ENCODE measurements at places on chromosomes 2 and 18.

- DNase-seq = no peak
Observed at GRCh38 chr2:130359466-130359865, 3.6 kb downstream of the PTPN18 start.

GRCh38 chr2:130850788-130851623 lies 14.3 kb downstream of the ARHGEF4 start:
- no peak for DNase-seq

DNA sequence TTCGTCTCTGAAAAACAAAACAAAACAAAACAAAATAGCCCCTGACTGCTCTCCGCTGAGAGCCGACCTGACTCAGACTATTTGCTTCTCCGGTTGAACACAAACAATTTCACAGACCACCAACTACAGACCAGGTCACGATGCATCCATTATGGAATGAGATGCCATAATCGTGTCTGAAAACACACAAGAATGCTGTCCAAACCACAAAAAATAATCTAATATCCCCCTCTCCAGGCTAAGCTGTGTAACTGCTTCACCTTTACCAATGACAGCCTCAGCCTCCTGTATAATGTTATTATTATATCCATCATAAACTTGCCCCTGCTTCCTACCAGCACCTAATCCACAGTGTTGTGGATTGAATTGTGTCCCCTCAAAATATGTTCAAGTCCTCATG lies 114.7 kb downstream of the DNAH6 start:
- DNase-seq = no peak

- peak; percentile 63 for DNase-seq
Observed at GRCh38 chr2:62114564-62114963, 81.4 kb upstream of the B3GNT2 start.

DNA sequence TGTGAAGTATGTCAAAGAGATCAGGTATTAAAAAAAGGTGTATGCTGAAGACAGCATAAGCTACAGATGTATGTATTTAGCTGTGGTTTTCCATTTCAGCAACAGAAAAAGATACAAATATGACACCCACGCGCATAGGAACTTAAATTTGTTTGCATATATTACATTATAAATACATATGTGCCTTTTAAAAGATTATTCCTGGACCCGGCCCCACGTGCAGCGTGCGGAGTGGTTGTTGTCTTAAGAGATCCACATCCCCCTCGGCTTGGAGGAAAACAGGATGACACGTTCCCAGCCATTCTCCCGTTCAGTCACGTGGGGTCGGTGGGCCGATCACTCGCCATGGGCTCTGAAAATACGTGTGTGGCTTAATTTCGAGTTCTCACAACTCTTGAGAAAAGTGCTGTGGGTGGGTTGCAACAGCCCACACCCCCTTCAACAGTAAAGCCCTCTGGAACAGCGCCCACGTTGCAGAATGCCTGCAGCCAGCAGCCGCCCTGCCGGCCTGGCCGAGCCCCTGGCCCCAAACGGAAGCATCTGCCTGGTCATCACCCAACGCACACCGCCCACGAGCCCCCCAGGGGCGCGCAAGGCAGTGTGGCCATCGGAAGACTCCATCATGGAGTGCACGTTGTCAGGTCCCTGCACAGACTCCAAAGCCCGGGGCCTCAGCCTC lies 18.6 kb upstream of the KCNG2 start:
- DNase-seq = peak; percentile 26

- no peak for DNase-seq
Observed at GRCh38 chr2:78407960-78408794, 617.3 kb upstream of the REG3G start.

- DNase-seq = no peak
Observed at GRCh38 chr2:27729198-27729597, 42.3 kb upstream of the MRPL33 start.

DNA sequence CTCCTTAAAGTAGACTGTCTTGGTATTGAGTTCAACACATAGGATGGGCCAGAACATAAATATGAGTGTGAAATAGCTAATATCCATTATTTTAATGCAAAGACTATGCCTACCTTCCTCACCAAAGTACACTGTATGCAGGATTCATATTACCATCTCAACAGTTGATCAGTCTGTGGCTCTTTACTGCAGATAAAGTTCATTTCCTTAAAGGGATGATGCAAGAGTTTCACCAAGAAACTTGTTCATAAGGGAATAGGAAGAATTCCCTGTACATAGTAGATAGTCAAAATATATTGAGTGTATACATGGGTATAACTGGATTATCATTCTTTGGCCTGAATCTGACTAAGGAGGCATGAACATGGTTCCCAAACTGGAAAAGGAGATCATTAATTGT lies 35.0 kb downstream of the MARS2 start:
- DNase-seq = no peak

- DNase-seq = no peak
Observed at GRCh38 chr18:74773171-74773624, 175.5 kb downstream of the ZNF407 start.

DNA sequence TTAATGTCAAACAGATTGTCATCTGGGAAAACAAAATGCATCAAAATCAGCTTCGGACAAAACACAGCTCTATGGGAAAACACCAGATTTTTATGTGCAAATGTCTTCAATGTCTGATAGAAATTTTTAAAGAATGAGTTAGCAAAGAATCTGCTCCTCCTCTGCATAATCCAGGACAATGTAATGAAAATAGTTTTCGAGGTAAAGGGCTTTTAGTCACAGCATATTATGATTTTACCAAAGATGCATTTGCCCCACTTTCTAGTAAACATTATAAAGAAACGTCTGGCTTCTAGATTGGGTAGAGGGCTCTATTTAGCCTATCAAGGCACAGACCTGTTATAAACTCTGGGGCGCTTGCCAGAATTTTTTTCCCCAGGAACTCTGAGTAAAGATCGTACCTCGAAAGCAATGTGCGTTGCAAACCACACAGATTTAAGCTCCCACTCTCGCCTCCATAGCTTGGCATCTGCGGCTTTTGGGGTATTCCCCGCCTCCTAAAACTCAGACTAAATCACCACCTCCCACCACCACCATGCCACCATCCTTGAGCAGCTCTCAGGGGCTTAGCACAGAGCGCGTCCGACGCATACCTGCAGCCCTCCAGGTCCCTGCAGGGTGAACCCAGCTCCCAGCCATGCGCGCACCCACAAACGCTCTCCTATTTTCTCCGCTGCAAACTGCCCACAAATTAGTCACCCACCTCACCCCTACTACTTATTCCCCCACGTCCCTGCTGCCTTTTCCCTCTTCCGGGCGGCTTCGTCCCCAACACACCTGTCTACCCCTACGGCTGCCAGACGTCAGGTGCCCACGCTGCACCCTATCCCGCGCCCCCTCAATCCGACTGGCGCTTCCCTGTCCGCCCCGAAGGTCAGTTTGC lies 829 bp downstream of the ACVR1C start:
- DNase-seq = no peak

- no peak for DNase-seq
Observed at GRCh38 chr18:4589056-4589800, 134.1 kb upstream of the DLGAP1 start.

DNA sequence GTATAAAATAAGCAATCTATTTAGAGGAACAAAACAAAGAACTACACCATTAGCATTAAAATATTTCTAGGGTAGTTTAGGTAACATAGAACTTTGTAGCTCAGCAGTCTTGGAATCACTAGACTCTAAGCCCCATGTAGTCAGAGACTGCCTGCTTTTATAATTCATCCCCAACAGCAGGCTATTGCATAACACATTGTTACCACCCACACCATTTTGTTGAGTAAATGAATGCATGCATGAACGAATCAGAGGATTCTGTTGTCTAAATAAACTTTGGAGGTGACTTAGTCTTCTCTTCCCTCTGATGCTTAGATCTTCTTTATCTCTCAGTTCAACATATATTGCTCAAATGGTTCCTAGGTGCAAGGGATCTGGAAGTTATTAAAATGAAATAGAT lies 167.6 kb upstream of the TNP1 start:
- no peak for DNase-seq

DNA sequence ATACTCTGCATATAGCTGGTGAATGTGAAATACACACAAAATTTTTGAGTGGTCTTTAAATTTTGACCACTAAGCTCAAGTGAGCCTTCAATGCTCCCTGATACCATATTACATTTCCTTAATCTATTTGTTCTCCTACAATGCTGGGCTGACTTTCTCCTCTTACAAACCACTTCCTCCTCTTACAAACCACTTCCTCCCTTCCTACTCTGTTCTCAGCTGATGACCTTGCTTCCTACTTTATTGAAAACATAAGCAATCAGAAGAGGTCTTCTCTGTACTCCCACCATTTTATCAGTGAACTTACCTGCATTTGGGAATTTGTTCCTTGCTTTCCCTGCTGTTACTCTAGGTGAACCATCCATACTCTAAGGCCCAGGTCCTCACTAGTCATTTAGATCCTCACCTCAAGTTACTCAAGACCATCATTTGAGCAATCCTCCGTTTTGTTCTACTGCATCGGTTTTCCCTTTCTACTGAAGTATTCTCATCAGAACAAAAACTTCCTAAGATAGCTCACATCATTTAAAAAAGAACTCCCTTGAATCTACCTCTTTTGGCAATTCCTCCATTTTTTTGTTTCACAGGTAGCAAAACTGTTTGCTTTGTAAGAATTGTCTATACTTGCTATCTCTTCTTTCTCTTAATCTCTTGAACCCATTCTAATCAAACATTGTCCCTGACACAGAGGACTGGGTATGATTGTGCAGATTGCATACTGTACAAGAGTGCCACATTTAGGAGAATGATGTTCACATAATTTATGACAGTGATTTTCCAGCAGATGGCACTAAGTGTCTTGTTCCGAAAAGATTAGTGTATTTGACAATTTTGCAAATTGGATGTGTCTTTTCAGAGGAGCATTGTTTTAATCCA lies 96.5 kb downstream of the EPB41L5 start:
- DNase-seq = no peak

GRCh38 chr18:34783501-34783900 lies 73.4 kb downstream of the DTNA start:
- no peak for DNase-seq

- no peak for DNase-seq
Observed at GRCh38 chr2:185137700-185138099, 539.4 kb downstream of the ZNF804A start.

DNA sequence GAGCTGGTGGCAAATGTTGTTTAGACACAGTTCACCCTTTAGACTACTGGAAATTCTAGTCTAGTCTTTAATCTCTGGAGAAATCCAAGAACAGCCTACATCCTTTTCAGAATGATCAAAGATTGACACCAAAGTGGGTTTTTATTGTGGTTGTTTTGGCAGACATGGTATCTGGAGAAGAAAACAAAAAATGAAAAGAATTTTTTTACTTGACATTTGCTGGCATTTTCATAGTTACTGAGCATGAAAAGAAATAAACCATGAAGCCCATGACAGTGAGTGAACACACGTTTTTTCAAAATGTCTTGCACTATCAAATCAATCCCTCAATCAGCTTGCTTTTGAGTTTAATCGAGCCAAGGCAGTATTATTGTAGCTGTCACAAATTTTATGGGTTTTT lies 125.3 kb downstream of the CCBE1 start:
- DNase-seq = no peak

- no peak for DNase-seq
Observed at GRCh38 chr2:194062401-194062800, 1594.6 kb upstream of the SLC39A10 start.

DNA sequence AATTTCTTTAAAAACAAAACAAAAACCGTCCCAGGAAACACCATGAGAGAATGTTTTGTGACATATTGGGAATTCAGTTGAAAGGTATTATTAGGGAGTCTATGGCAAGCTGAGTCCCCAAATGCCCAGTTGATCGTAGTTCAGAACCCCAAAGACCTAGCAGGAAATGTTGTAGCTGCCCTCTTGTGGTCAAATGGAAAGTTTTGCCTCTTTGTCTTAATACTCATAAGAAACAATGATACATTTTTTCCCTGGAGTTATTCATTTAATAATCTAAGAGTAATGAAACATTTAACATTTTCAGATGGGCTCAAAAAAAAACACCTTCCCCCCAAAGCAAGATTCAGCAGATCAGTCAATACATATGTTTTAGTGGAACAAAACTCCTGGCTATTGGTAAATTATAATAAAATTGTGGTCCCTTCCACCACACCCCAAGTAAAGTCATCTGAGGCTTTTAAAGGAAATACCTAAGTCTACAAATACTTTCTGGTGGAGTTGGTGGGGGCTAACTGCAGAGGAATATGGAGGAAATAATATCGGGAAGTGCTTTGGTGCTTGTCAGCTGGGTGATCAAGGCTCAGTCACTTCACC lies 37.8 kb upstream of the EFEMP1 start:
- DNase-seq = no peak

DNA sequence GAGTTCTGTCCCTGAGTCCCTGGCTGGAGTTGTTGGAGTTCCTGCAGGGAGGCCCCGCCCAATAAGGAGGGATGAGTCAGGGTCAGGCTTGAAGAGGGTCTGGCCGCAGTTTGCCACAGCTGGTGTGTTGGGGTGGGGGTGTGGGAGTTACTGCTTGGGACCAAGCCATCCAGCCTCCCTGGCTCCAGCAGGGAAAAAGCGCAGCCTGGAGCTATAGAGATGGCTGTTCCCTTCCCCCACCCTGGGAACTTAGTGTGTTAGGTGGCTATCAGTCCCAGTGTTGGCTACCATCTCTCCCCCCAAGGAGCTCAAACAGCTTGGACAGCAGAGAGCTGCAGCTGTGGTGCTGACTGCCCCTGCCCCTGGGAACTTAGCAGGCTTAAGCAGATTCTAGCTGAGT lies 13.2 kb upstream of the TANK start:
- no peak for DNase-seq

GRCh38 chr2:231992888-231993287 lies 31.4 kb downstream of the DIS3L2 start:
- DNase-seq = no peak

DNA sequence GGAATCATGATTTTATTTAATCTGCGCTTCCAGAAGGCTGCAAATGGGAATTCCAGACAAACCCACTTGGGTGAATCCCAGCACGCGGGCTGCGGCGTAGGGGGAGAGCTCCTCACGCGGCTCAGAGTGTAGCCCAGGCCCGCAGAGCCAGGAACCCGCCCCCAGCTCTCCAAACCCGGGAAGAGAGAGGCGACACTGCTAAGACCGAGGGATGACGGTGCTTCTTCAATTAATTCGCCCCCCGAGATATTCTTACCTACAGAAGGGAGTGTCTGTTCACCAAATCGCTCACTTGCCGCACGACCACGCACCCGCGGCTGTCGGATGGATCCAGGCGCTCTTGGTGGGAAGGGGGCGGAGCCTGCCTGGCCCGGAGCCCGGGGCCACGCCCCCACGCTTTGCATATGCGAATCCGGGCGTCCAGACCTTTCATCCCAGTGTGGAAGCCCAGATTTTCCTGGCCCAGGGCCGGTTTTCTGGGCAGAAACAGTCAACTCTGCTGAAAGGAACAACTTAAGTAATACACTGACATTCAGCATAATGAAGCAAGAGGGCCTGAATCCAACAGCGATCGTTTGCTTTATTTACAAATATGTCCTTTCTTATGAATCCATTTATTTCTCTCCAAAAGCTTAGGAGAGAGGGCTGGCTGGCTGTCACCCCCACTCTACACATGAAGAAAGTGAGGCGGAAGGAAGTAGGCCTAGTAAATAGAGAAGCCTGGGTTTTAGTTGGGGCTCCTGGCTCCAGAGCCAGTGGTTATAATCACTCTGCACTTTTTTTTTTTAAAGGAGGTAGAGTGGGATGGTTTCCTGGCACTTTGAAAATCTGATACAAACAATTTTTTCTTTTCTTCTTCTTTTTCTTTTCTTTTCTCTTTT lies at the start of gene SLC19A3:
TSS of gene SLC19A3 (minus strand) at position 342 of the 881 bp plus-strand sequence. CDS start 15,710 bp downstream, outside the sequence.
- peak; percentile 95 for DNase-seq

Data from endodermal cell (in vitro differentiated cells).